ENCODE measurements at places on chromosomes 7 and 10. TPM values are rescaled to one million over a fixed set of nuclear protein-coding genes. Genes with fewer than 3 reads are reported as not detected.

Gene RBM17
- 284 TPM for total RNA-seq

Gene CNNM1
- 1.2 TPM for total RNA-seq

Gene TRIP6
- total RNA-seq = 28.4 TPM

Gene GPR141
- total RNA-seq = not detected

Gene AKR1C8
- total RNA-seq = not detected

Gene SRRM3
- not detected for total RNA-seq

Gene TMEM168
- total RNA-seq = 15.5 TPM

Gene KCNK18
- total RNA-seq = not detected

Gene HSPA12A
- total RNA-seq = not detected

Gene SYNPO2L
- not detected for total RNA-seq

Gene FGFBP3
- total RNA-seq = 2.2 TPM

Gene GIMAP4
- total RNA-seq = 97.8 TPM

Gene AGAP6
- 13.8 TPM for total RNA-seq

Gene CALML5
- not detected for total RNA-seq

Gene EFCAB10
- not detected for total RNA-seq

Gene PROSER2
- 1.7 TPM for total RNA-seq

Data from activated CD8-positive, alpha-beta T cell treated with anti-CD3 and anti-CD28 coated beads for 36 hours (primary cell).